Activated CD4-positive, CD25-positive, alpha-beta regulatory T cell treated with anti-CD3 and anti-CD28 coated beads, Interleukin-2, amount 50 U/mL, for 16 hours (primary cell): ENCODE measurements at places on chromosomes 1 and 21.

- DNase-seq: no peak
Observed at GRCh38 chr1:116654351-116654750, 13.2 kb downstream of the IGSF3 start.

DNA sequence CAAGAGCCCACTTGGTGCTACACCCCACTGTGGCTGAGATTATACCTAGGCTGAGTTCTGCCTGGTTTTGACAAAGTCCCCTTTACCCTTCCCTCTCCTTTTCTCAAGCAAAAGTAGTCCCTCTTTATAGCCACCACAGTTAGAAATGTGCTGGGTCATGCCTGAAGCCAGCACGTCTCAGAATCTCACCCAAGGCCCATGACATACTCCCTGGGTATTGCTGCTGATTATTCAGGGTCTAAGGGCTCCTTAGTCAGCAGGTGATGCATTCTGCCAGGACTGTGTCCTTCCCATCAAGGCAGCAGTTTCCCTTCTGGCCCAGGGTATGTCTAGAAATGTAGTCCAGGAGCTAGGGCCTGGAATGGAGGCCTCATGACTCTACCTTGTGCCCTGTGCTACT, 67.3 kb upstream of the COX20 start:
- no peak for DNase-seq

GRCh38 chr1:225674381-225674780, 21.5 kb upstream of the ENAH start:
- DNase-seq: no peak

DNA sequence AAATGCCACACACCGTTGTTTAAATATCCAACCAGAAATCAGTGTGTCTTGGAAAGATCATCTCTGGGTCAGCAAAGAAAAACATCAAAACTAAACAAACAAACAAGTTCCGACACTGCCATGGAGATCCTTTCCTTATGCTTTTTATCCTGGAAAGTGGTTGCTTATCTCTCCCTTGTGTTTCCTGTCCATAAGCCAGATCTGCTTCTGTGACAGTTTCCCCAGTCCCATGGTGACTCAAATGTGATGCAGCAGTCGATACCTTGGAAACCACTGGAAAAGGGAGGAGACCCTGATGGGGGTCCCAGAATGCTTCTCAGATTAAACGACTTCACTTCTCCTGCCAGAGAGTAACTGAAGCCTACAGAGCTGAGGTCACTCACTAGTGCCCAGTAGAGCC, 94.7 kb downstream of the DMRTA2 start:
- no peak for DNase-seq

DNA sequence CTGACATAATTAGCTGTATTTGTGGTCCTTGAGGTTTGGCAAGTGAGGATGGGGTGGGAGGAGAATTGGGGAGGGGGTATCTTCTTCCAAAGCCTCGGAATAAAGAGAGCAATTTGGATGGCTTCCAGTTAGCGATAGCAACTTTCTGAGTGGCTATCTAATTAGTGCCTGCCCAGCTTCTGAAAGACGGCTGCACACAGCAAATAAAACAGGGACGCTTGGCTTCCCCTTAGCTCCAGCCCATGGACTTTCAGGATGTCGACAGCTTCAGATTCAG, 31.1 kb downstream of the KLHDC7A start:
- no peak for DNase-seq

- no peak for DNase-seq
Observed at GRCh38 chr1:172448995-172449584, 5.2 kb upstream of the PIGC start.

DNA sequence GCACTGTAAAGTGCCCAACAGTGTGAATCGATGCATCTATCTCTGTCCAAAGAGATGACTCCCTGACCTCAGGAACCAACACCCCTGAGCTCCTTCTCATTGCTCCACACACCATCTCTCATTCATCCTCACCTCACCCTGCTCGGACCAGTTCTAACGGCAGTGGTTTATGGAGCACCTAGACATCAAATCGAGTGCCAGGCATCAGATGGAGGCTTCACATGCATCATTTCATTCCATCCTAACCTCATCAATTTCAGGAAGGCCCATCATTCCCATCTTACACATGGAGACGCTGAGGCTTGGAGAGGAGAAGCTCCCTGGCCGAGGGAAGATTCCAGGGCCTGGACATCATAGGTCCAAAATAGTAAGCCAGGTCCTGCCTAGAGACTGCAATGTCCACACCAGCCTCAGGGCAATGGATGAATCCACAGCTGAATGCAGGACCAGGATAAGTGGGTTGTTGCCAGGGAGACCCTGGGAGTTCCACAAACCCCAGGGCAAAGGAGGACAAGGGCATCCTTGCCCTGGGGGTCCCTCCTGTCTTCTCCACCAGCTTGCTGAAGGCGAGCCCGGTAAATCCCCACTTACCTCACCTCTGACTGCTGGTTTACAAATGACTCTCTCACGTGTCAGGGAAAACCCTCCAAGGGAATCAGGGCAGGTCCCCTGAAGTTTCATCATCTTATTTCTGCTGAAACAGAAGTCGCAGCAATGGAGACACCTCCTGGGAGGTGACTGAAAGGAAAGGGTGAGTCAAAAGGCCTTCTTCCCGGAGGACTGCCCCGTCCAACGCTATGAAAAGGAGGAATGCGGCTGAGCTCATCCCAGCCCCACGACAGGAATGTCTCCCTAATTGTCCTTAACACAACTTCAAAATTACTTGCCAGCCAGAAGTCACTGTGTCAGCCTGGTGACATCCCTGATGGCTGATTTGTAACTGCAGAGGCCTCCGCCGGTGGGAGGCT, 9.0 kb upstream of the IFFO2 start:
- no peak for DNase-seq

- no peak for DNase-seq
Observed at GRCh38 chr21:45515241-45516061, 26.8 kb downstream of the SLC19A1 start.

DNA sequence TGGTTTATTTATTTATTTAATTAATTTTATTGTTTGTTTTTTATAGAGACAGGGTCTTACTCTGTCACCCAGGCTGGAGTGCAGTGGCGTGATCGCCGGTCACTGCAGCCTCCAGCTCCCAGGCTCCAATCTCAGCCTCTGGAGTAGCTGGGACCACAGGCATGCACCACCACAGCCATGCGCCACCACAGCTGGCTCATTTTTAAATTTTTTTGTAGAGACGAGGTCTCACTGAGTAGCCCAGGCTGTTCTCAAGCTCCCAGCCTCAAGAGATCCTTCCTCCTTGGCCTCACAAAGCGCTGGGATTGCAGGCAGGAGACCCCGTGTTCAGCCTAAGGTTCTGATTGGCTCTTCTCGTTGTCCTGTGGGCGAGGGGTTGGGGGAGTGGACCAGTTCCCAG, 22.1 kb downstream of the UMODL1 start:
- DNase-seq: no peak

DNA sequence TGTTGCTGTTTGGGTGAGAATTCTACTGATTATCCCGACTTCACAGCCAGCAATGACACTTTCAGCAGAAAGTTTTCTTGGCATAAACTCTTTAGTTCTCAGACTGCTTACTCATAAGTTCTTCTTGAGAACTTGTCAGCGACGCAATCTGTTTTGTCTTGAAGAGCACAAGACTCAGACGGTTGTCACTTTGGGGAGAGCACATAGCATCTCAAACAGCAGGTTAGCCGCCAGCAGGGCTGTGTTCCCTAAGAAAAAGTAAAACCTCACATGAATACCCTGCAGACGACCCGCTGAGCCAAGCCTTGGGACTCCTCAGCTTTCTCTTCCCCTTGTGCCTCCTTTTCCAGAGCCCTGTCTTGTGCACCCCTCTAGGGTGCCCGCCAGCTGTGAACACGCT, 11.4 kb downstream of the AGMAT start:
- no peak for DNase-seq

GRCh38 chr1:172727956-172728603, 69.2 kb downstream of the FASLG start:
- DNase-seq: no peak

- DNase-seq: no peak
Observed at GRCh38 chr1:113965703-113966412, 13.4 kb upstream of the OLFML3 start.

GRCh38 chr1:97120806-97121205, 399.2 kb downstream of the PTBP2 start:
- DNase-seq: no peak

- DNase-seq: no peak
Observed at GRCh38 chr21:20110368-20110767, 887.8 kb upstream of the NCAM2 start.

- DNase-seq: no peak
Observed at GRCh38 chr1:93690921-93691789, 9.5 kb upstream of the BCAR3 start.

DNA sequence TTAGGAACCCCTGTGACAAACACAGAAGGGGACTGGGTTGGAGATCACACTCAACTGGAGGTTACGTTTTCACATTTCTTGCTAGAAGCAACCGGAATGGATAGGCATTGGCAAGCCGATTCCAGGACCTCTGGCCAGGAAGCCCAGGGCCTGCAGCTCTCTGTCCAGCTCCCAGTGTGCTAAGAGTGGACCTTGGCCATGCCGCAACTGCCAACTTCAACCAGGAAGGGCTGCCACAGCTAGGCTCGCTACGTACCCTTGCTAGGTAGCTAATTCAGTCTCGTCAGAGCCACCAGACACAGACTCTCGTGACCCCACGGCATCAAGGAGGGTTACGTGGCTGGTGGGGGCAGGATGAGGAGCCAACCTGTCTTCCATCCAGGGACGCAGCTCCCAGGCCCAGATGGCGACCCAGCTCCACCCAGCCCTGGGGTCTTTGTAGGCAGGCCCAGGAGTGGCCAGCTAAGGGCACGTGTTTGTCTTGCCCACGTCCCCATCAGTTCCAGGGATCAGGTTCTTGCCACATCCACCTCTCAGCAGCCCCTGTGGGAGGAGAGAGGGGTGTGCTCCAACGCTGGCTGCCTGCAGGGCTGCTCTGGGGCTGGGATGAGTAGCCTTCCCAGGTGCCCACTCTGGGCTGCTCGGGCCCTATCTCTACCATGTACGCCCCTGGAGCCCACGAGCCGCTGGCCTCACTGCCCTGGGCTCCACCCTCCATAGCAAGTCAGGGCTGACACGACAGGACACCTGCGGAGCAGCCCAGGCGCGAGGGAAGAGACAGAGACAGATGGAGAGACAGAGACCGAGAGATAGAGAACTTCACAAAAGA, 39.2 kb downstream of the UBE2G2 start:
- DNase-seq: no peak

GRCh38 chr1:164602480-164603093, 43.6 kb downstream of the PBX1 start:
- DNase-seq: no peak

DNA sequence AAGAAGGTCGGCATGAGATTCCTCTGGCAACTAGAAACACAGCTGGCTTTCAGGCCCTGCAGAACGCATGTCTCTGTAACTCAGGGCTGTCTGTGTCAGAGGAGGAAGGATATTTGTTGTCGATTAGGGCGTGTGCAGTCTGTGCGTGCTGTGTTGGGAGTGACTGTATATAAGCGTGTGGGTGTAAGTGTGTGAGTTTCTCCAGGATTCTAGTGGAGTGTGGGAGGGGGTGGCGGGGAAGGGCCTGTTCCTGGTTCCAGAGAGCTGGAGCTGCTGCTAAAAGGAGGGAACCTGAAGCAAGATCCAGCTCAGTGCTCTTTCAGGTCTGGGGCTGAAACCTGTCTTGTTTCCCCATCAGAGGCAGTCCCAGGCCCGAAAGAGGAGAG, 74.3 kb downstream of the SLC16A1 start:
- no peak for DNase-seq

DNA sequence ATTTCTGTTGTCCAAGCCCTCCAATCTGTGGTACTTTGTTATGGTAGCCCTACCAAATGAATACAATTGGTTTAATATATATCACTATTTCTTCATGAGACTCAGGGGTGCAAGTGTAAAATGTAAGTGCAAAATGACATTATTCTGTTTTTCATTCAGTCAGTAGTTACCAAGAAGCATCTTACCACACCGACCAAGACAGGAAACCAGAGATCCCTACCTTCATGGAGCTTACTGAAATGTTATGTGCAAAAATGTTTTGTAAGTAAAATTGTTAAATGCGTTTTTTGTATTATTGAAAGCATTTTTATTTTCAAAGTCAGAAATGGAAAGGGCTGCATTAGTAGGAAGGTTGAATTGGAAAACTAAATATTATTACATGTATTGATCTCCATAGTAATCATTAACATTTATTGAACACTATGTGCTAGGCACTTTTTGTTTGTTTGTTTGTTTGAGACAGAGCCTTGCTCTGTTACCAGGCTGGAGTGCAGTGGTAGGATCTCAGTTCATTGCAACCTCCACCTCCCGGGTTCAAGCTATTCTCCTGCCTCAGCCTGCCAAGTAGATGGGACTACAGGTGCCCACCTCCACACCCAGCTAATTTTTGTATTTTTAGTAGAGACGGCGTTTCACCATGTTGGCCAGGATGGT, 166.8 kb downstream of the PTPRC start:
- no peak for DNase-seq

- no peak for DNase-seq
Observed at GRCh38 chr1:239817276-239817675, 274.4 kb upstream of the FMN2 start.

DNA sequence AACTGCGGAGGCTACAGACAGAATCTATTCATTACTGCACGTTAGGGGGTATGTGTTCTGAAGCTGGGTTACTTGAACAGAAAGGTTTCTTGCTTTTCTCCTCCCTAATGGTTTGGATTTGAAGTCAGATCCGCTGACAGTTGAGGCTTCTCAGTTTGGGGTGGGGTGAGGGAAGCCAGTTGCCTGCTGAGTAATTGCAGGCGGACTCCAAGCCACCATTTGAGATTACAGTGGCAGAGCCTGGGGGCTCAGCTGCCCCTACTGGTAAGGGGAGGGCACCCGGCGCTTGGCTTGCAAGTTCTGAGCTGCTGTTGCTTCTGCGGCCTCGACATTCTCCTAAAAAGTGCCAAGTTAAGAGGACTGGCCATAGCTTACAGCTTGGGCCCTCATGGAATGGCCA, 2.0 kb downstream of the GRHL3 start:
- no peak for DNase-seq
